A172 (cell line): ENCODE measurements at places on chromosomes 5 and 9.

GRCh38 chr5:59152701-59153245, 569.9 kb downstream of the RAB3C start:
- no peak for DNase-seq

- DNase-seq: no peak
Observed at GRCh38 chr9:129331772-129332500, 153.9 kb upstream of the IER5L start.

DNA sequence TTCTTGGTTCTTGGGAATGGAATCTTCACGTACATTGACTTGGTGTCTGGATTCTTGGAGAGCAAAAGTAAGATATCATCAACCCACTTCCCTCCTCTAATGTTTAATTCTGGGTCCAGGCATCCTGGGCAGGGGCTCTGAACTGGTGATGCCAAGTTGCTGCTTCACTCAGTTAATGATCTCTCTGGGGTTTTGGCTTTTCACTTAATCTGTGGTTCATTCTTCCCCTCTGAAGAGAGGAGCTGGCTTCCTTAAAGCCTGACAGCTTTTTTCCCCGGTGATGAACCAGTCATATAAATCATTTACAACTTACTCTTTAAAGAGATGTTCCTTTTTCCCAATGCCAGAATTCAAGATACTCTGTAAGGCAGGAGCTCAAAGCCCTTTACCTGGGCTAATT, 65.9 kb downstream of the ARHGAP26 start:
- no peak for DNase-seq

DNA sequence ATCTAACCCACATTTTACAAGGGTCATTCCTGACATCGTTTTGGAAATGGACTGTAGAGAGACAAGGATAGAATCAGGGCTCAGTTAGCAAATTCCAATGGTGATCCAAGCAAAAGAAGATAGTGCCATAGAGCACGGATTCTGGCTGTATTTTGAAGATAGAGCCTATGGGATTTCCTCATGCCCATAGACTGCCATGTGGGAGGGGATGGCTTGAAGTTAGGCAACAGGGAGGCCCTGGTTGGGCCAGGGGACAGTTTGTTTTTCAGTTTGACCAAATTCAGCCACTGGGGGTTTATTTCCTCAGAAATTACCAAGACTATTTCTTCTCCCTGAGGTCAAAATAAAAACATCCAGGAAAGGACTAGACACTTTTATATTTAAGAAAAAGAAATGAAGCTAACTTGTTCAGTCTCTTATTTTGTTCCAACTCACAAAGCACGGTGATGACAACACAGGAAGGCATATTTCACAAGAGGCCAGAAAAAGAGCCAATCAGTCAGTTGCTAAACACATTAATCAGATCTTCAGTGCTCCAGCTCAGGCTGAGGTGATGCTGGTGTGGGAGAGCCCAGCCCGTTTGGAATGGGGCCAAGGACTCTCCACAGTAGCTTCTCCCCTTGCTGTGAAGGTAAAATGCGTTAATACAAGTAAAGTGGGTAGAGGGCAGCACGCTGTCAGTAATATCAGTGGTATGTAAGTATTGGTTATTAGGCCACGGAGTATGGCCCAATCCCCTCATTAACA, 4.4 kb upstream of the DCTN4 start:
- DNase-seq: peak; percentile 90

DNA sequence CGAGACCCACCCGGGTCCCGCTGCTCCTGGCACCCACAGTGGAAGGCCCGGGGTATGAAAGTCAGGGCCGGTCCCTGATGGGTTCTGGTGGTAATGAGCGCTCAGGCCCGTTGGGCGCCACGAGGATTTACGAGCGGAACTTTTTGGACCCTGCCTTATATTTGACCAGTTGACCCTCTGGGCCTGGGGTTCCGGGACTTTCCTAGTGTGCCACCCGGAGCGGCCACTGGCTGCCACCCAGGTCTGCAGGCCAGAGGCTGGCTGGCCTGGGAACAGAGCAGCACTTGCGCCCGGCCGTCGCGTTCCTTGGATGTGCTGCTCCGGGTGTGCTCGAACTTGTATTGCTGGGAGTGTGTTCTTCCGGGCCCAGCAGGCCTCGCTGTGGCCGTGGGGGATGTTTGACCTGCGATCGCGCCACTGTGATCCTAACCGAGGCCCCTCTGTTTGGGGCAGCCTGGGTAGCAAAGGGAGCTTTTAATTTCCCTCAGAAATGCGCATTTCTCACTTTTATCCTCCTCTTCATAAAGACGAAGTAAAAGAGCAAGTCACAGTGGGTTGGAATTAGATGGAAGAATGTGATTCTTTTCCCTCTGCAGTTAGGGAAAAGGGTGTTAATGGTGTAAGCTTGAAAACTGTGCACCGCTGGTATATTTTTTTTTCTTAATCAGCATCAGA, 1.2 kb downstream of the F2RL1 start:
- no peak for DNase-seq

DNA sequence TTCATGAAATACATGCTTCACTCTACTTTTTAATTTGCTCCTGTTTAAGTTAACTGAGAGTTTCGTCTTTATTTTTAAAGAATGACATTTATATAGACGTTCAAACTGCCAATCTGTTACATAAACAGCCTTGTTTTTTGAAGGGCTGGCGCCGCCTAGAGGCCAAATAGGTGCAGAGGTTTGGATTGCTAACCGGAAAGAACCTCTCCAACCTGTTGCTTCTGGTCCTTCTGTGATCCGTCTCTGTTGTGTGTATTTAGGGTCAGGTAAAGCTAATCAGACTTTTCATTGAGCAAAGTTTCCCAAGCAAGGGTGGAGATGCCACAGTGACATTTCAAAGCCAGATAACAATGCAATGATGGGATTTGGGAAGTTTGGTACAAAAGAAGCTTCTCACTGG, 39.5 kb upstream of the GLIS3 start:
- DNase-seq: peak; percentile 86

DNA sequence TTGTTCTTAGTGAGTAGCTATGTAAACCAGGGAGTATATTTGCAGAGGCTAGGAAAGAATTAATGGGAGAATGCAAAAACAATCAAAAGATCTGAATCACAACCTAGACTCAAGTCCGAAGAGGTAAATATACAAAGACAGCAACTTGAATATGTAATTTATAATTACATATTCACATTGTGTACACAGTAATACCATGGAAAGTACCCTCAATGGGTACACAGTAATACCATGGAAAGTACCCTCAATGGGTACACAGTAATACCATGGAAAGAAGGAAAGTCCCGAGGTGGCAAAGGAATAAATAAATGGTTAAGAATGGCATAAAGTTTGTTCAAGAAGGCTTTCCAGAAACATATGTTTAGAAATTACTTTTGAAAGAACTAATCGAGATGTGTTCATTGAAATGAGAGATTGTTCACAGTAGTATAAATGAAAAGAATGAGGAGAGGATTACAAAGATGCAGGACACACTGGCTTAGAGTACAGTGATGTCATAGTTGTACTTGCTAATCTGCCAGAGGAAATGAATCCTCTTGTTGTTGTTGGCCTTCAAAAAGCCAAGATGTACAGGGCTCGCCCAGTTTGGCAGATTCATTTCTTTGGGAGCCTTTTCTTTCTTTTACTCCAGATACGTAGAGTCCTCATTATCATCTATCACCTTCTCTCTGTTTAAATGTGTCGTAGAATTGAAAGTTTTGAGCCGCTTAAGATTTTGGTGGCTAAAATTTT, 116.0 kb downstream of the UNC13B start:
- peak; percentile 47 for DNase-seq
